Activated CD4-positive, alpha-beta memory T cell treated with anti-CD3 and anti-CD28 coated beads, Interleukin-2, amount 10 ng/mL, durations not matched to agents 7 days and 5 days (primary cell): ENCODE measurements at places on chromosomes 1 and 21. TPM values are rescaled to one million over a fixed set of nuclear protein-coding genes. Genes with fewer than 3 reads are reported as not detected.

- no peak for DNase-seq
- H3K4me1 ChIP-seq, result peaks cover 3% of the 10 kb centered on the region
- H3K27ac ChIP-seq, result no peak overlapping the region
- H3K36me3 ChIP-seq, result no peaks in the 10 kb centered on the region
Measured at GRCh38 chr1:26044971-26045721, 772 bp downstream of the SLC30A2 start.

GRCh38 chr1:161989108-161989507, 34.6 kb downstream of the OLFML2B start:
- no peak overlapping the region for H3K27ac ChIP-seq
- H3K27me3 ChIP-seq, result peaks cover 15% of the 10 kb centered on the region
- DNase-seq, result no peak
- H3K4me1 ChIP-seq, result no peaks in the 10 kb centered on the region

DNA sequence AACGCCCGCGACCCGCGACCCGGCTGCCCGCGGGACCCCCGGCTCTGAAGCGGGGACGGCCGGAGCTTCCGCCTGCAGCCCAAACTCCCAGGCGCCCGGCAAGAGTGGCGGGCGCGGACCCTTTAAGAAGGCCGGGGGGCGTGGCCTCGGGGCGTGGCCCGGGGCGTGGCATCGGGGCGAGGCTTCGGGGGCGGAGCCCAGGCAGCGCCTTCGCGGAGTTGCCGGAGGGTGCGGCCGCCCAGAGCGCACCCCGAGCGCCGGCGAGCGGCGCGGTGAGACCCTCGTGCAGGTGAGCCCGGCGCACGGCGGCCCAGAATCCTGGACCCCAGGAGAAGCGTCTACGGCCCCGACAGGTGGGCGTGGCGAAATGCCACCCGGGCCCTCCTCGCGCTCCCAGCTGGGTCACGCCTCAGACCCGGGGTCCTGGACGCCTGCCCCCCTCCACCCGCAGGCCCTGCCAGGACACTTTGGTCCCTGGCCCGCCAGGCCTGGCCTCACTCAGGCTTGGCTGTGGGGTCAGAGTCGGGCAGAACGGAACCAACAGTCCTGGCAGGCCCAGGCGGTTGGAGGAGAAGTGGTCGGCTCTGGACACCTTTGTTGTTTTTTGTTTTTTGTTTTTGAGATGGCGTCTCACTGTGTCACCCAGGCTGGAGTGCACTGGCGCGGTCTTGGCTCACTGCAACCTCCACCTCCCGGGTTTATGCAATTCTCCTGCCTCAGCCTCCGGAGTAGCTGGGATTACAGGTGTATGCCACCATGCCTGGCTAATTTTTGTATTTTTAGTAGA, 14.4 kb downstream of the RNF223 start:
- H3K27me3 ChIP-seq, result peaks cover 13% of the 10 kb centered on the region
- peaks cover 45% of the 10 kb centered on the region for H3K4me1 ChIP-seq

DNA sequence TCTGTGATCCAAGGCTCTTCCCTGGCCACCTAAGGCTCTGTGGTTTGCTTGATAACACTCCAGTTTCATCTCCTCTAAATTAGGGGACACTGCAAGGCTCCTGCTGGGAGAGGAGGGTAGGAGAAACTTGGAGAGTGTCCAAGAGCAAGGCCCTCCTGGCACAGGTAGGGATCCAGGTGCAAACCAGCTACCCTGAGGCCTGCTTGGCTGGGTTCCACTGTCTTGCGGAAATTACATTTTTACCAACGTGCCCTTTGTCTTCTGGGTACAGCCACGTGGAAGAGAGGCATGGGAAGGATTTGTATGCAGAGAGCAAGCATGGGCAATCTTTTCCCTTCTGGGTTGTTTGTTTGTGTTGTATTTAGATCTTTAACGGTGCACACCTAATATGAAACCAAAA, 132.5 kb downstream of the PRDM2 start:
- no peak overlapping the region for H3K27ac ChIP-seq
- no peak overlapping the region for H3K4me3 ChIP-seq
- peaks cover 7% of the 10 kb centered on the region for H3K27me3 ChIP-seq
- H3K4me1 ChIP-seq, result no peaks in the 10 kb centered on the region

DNA sequence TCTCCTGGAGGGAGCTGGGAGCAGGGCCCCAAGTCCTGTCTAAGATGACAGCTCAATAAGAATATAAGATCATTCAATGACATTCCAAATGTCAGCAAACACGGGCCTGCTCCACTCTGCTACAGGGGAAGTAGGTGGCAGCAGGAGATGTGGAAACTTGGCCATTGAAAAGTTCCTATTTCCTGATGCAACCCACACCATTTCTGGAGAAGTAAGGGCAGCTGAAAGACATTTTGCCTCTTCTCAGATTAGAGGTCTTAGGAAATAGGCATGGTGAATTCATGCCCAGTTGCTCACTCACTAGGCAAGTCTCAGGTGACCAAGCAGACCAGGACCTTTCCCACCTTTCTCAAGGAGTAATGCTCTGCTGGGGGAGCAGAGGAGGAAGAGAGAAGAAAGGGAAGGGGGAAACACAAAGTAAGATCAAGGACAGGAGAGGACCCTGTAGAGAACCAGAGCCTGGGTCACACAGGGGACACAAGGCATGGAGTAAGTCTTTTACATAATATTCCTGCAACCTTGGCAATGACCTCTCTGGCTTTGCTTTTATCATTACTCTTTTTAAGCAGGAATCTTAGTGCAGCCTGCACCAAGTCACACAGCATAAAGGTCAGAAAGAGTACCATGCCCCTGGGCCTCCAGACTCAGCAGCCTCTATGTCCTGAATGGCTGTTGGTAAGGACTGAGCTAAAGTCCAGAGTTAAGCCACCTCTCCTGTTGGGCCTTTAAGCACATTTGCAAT, 68.9 kb downstream of the DMAP1 start:
- H3K27ac ChIP-seq, result no peak overlapping the region
- H3K4me3 ChIP-seq, result no peak overlapping the region
- H3K4me1 ChIP-seq, result no peaks in the 10 kb centered on the region
- H3K36me3 ChIP-seq, result no peaks in the 10 kb centered on the region
- H3K27me3 ChIP-seq, result no peaks in the 10 kb centered on the region
- DNase-seq, result no peak

GRCh38 chr1:33082575-33083108, 1.7 kb downstream of the AZIN2 start:
- DNase-seq, result no peak
- no peaks in the 10 kb centered on the region for H3K36me3 ChIP-seq
- peaks cover 16% of the 10 kb centered on the region for H3K27me3 ChIP-seq
- H3K4me1 ChIP-seq, result peaks cover 26% of the 10 kb centered on the region

GRCh38 chr1:2291577-2291976, 63.5 kb downstream of the SKI start:
- peak overlapping the region; percentile 97 for H3K27ac ChIP-seq
- H3K27me3 ChIP-seq, result no peaks in the 10 kb centered on the region
- peaks cover 85% of the 10 kb centered on the region for H3K4me1 ChIP-seq
- peaks cover 23% of the 10 kb centered on the region for H3K36me3 ChIP-seq
- H3K4me3 ChIP-seq, result peak overlapping the region; percentile 54
- no peak for DNase-seq

GRCh38 chr21:45541221-45542039, 810 bp downstream of the SLC19A1 start:
- H3K27ac ChIP-seq, result peak overlapping the region; percentile 65
- no peaks in the 10 kb centered on the region for H3K27me3 ChIP-seq

GRCh38 chr1:115467196-115467595, 129.1 kb upstream of the NGF start:
- no peaks in the 10 kb centered on the region for H3K36me3 ChIP-seq
- no peak overlapping the region for H3K4me3 ChIP-seq
- H3K4me1 ChIP-seq, result no peaks in the 10 kb centered on the region
- H3K27me3 ChIP-seq, result no peaks in the 10 kb centered on the region

GRCh38 chr1:150072959-150073358, 5.4 kb downstream of the VPS45 start:
- no peak for DNase-seq
- H3K4me3 ChIP-seq, result no peak overlapping the region
- H3K27me3 ChIP-seq, result no peaks in the 10 kb centered on the region
- H3K27ac ChIP-seq, result peak overlapping the region; percentile 24
- H3K4me1 ChIP-seq, result peaks cover 47% of the 10 kb centered on the region
- peaks cover 55% of the 10 kb centered on the region for H3K36me3 ChIP-seq

DNA sequence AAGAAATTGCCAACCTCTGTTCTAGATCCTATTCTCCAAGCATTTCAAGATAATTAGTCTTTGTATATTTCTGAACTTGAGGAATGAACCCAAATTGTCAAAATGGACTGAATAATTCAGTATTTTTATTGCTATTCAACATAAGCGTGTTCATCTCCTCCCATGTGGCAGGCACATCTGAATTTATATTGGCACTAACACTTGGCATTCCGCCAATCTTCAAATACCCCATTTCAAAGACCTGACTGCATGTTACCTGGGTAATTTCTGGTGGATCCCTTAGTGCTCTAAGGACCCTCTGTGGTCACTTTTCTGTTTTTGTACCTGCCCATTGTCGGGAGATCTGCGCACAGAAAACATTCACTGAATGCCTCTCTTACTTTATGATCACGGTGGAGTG, 66.6 kb downstream of the BACE2 start:
- peaks cover 2% of the 10 kb centered on the region for H3K27me3 ChIP-seq
- no peak overlapping the region for H3K4me3 ChIP-seq
- H3K4me1 ChIP-seq, result no peaks in the 10 kb centered on the region
- no peak for DNase-seq
- no peak overlapping the region for H3K27ac ChIP-seq
- H3K36me3 ChIP-seq, result no peaks in the 10 kb centered on the region

- no peak for DNase-seq
- no peaks in the 10 kb centered on the region for H3K4me1 ChIP-seq
- H3K27ac ChIP-seq, result no peak overlapping the region
- H3K27me3 ChIP-seq, result no peaks in the 10 kb centered on the region
- no peak overlapping the region for H3K4me3 ChIP-seq
Measured at GRCh38 chr1:39753132-39754025, 14.7 kb downstream of the PPIE start.

DNA sequence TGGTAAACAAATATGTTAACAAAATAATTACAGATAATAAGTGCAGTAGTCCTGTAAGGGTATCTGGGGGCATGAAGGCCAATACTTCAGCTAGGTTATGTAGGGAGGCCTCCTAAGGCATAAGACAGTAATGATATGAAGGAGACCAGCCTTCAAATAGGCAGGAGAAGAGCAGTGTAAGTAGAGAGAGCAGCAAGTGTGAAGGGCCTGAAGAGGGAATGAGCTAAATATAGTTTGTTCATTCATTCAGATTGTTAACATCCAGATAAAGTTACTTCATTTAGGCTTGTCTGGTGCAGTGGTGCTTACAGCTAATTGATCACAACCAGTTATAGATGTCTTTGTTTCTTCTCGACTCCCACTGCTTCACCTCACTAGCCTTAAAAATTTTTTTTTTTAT, 71.1 kb downstream of the EPB41 start:
- H3K27ac ChIP-seq, result no peak overlapping the region
- H3K4me3 ChIP-seq, result no peak overlapping the region
- peaks cover 11% of the 10 kb centered on the region for H3K36me3 ChIP-seq
- DNase-seq, result no peak
- H3K4me1 ChIP-seq, result peaks cover 3% of the 10 kb centered on the region

DNA sequence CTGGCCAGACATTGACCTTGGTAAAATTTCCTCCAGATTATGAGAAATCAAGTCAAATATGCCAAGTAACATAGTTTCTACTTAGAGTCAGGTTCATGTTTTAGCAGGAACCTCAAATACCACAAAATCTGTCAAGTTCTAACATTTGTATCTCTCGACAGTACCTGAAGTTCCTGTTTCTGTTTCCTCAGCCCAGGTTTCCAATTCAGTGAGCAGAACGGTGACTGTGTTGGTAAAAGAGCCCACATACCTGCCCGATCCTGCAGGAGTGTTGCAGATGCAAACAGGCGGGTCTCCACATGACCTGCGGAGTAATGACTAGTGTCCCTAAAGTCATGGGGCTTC, 57.9 kb upstream of the LGALS8 start:
- DNase-seq, result no peak
- H3K4me1 ChIP-seq, result peaks cover 21% of the 10 kb centered on the region
- H3K36me3 ChIP-seq, result peaks cover 4% of the 10 kb centered on the region
- peak overlapping the region; percentile 22 for H3K27ac ChIP-seq

DNA sequence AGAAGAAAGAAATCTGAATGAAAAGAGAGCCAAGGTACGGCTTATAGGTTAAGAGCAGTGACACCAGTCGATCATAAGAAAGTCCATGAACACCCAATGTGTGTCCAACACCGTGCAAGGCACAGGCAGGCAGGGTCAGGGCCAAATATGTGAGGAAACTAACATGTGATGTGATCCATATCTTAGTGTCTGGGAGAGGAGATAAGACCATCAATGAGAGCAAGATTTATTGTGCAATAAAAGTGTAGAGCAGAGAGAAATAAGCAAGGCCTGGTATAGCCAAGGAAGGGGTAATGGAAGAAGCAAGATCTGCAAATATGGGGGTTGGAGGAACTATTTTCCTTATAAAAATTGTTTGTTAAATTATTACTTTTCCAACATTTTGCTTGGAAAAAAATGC, 198.8 kb downstream of the CRB1 start:
- DNase-seq, result no peak
- H3K27ac ChIP-seq, result no peak overlapping the region
- no peaks in the 10 kb centered on the region for H3K4me1 ChIP-seq
- H3K4me3 ChIP-seq, result no peak overlapping the region

- no peak overlapping the region for H3K27ac ChIP-seq
- no peaks in the 10 kb centered on the region for H3K36me3 ChIP-seq
- no peaks in the 10 kb centered on the region for H3K27me3 ChIP-seq
- no peak for DNase-seq
- H3K4me1 ChIP-seq, result no peaks in the 10 kb centered on the region
Measured at GRCh38 chr1:81976539-81976938, 175.8 kb downstream of the ADGRL2 start.

DNA sequence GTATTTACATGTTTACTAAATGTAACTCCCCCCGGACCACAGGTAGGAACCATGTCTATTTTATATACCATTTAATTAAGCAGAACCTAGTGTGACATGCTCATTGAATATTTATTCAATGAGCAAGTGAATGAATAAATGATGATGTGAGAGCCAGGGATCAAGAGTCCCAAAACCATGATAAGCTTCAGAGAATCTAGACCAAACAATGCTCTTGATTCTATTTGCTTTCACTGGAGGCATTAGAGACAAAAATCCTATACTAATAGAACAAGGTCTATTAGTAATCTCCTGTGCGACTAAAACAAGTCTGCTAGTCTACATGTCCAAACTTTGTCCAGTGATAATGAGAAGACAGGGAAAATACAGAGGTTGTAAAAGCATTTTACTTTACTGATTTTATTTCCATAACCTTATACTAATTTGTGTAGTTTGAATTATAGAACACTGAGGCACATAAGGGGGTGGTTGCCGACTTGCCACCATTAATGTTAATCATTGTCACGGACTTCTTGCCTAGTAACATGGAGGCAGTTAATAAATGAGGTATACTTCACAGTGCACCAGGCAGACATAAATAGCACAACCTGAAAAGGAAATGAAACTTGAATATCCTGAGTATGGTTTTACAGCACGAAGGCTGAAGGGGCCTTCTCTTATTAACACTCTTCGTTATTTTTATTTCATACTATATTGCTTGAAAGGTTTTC, 69.8 kb downstream of the TBX15 start:
- no peak for DNase-seq
- H3K27me3 ChIP-seq, result no peaks in the 10 kb centered on the region
- H3K4me1 ChIP-seq, result no peaks in the 10 kb centered on the region
- no peak overlapping the region for H3K27ac ChIP-seq

Gene LCE3A
- not detected for total RNA-seq

Gene MXRA8
- total RNA-seq, result 0.18 TPM

Gene KCNK2
- not detected for total RNA-seq

Gene MRPL39
- 37.8 TPM for total RNA-seq

Gene VHLL
- total RNA-seq, result not detected

Gene SPATA45
- not detected for total RNA-seq

Gene CD52
- 1,572 TPM for total RNA-seq

Gene TINAGL1
- not detected for total RNA-seq
